ENCODE measurements at places on chromosomes 1 and 21. TPM values are rescaled to one million over a fixed set of nuclear protein-coding genes. Genes with fewer than 3 reads are reported as not detected.
A peak's percentile ranks its signal among the peaks of the same experiment; 100 is the strongest.

DNA sequence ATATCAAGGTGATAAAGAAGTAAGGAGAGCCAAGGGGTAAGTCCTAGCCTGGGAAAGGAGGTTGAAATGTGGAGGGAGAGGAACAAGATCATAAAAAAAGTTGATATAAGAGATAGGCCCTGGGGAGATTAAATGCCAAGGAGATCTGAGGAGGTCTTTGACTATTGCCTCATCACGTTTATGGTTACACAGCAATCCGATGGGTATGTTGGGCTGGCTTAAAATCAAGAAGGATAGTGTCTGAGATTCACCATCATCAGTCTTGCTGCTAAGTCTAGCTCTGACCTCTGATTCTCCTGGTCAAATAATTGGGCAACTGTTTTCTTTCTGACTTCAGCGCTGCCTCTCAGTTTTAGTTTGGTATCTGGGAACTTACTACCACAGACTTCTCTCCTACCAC is 416.3 kb downstream of the GPATCH2 start:
- no peak for DNase-seq

GRCh38 chr1:31203215-31203614 is 36.5 kb downstream of the NKAIN1 start:
- DNase-seq, result no peak

- no peak for DNase-seq
Observed at GRCh38 chr1:34267326-34267725, 90.6 kb downstream of the C1orf94 start.

GRCh38 chr1:183304440-183305107 is 113.6 kb downstream of the NMNAT2 start:
- no peak for DNase-seq

DNA sequence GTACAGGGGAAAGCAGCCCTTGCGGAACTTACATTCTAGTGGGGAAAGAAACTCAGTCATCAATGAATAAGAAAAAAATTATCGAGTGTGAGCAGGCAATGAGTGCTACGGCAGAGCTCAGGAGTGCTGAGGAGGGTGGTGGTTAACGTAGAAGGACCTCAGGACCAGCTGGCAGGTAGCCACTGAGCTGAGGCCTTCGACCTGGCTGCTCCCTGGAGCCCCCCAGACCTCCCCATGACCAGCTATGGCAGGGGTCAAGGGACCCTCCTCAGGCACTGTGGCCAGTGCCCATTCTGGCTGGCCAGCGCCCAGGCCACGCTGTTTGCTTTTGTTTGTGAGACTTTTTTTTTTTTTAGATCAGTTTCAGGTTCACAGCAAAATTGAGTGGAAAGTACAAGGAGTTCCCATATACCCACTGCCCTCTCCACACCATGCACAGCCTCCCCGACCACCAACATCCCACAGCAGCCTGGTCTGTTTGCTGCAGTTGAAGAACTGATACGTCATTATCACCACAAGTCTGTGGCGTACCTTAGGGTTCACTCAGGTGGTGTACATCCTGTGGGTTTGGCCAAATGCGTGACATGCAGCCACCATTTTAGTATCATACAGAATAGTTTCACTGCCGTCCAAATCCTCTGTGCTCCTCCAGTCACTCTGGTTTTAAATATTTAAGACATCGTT is 11.8 kb upstream of the TTC22 start:
- DNase-seq, result no peak

DNA sequence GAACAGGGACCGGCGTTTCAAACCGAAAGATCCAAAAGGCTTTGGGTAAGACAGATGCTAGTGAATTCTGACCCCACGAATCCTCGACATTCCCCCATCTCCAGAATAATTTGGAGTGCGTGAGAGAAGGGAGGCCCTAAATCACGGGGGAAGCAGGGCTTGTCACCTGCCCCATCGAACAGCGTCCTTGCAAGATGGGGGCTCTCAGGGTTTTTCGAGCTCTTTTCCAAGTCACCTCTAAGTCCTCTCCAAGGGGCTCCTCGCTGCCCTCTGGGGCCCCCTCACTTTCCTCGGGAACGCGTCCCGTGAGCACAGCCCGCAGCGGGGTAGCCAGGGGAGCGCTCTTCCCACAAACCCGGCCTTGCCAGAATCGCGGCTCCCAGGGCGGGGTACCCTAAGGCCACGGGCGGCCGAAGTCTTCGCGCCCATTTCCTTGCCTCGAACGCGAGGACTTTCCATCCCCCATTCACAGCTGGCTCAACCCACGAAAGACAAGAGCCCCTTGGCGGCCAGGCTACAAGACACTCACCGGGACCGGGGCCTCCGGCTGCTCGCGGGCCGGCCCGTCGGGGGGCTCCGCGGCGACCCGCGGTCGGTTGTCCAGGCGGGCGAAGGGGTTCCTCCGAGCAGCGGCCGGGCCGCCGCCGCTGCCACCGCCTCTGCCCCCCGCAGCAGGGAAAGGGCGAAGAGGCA is 546 bp downstream of the DONSON start:
- peak; percentile 39 for DNase-seq

- DNase-seq, result peak; percentile 9
Observed at GRCh38 chr1:192580351-192580962, 4.9 kb downstream of the RGS1 start.

GRCh38 chr1:16625497-16626408 is 12.4 kb upstream of the NBPF1 start:
- no peak for DNase-seq

DNA sequence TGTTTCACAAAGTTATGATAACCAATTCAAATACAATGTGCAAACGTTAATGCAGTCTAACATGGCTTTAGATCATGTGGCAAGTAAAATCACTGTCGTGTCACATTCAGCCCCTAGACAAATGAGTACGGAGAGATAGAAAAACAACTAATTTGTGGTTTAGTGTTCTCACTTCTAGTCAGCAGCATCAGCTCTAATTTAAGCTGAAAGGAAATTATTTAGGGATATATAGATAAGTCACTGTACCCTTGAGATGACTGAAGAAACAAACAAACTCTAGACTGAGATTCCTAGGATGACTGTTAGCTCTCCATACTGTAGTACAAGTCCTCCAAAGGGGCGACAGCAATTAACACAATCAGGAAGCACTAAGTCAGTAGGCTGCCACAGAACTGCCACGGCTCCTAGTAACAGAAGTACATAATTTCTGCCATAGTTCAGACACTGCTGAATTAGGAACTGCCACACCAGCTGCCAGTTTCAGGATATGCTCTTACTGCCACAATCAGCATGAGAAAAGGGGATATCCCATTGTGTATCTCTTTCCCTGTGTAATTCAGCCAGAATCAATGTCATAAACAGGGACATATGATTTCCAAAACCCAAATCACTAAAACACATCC is 150.4 kb upstream of the NEGR1 start:
- DNase-seq, result no peak

GRCh38 chr1:8560611-8561544 is 243.0 kb downstream of the SLC45A1 start:
- no peak for DNase-seq

GRCh38 chr21:26506956-26507355 is 66.1 kb downstream of the CYYR1 start:
- DNase-seq, result no peak

CELSR2 gene
- polyA plus RNA-seq, result 42.1 TPM

SCYL3 gene
- 18.3 TPM for polyA plus RNA-seq

ARHGEF10L gene
- 57.4 TPM for polyA plus RNA-seq

TPTE gene
- not detected for polyA plus RNA-seq

HSD3B2 gene
- 2.8 TPM for polyA plus RNA-seq
